Left kidney (tissue), 8 donors: ENCODE measurements at places on chromosomes 2 and 18. TPM values are rescaled to one million over a fixed set of nuclear protein-coding genes. Genes with fewer than 3 reads are reported as not detected.

- no peak for DNase-seq
These were observed 25.9 kb downstream of the CD8A start for GRCh38 chr2:86764661-86765309.

DNA sequence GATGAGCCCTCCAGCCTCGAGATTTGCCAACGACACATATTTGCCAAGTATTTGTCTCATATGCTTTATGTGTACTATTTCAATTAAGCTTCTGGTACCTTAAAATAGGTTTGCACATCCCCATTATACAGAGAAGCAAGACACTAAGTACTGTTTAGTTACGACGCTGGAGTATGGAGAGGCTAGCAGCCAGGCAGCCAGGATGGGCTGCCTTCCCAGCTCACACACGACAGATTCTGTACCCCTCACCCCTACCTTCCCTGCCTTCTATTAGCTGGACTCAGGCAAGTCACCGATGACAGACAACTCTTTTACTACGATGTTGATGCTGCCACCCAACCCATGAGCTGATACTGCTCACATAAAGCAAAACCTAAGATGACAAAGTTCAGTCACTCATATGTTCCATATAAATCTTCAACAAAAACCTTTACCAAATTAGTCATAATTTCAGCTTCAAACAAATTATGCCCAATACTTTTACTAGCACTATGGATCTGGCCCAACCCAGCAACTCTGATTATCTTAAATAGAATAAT lies 17.0 kb downstream of the PDIA6 start:
- no peak for DNase-seq

DNA sequence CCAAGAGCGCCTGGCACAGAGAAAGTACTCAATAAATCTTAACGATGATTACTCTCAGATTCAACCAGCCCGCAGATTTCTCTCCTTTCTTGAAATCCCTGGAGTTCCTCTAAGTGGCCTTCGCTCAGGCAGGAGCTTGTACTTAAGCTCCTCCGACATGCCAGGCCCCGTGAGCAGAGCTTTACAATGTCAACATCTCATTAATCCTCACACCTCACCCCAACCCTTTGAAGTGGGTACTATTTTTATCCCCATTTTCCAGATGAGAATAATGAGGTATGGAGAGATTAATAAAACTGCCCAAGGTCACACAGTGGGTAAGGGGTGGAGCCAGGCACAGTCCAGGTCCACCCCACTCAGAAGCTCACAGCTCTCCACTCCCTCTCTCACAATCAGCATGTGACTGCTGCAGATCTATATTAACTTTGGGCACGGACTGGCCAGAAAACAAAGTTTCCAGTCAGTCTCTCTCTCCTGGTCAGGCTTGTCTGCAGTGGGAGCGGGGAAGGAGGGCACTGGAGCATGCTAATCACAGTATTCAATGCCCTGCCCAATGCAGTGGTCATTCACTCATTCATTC lies 18.0 kb downstream of the DNMT3A start:
- no peak for DNase-seq

The NPPC gene
- polyA plus RNA-seq = 0.18 TPM

The KRTCAP3 gene
- polyA plus RNA-seq = 10.7 TPM

DNA sequence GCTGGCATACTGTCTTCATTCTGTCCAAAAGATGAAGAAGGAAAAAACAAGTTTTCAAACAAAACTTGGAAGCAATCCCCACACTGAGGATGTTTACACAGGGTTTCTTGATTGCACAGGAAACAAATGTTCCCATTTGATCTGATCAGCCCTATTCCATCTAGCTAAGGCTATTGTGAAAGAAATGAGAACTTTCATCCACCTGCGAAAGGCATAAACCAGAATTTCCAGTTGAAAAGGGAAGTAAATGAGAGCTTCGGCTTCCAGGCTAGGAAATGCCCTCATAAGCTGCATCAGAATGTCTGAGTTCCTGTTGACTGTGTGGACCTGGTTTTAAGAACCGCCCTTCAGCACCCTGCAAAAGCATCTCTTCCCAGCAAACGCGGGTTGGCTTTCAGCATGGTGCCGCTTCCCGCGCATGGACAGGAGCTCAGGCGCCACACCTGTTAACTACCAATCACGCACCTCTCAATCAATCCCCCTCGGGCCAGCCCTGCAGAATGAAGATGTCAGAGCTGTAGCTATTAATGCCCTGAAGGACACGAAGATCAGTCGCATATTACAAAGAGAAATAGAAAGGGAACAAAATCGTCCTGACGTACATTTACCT lies 850.4 kb downstream of the GALR1 start:
- no peak for DNase-seq

GRCh38 chr18:61736133-61736532 lies 156.7 kb downstream of the RNF152 start:
- no peak for DNase-seq

The SMARCAL1 gene
- polyA plus RNA-seq = 30.3 TPM

- no peak for DNase-seq
These were observed 29.0 kb downstream of the RPL37A start for GRCh38 chr2:216527600-216527999.

DNA sequence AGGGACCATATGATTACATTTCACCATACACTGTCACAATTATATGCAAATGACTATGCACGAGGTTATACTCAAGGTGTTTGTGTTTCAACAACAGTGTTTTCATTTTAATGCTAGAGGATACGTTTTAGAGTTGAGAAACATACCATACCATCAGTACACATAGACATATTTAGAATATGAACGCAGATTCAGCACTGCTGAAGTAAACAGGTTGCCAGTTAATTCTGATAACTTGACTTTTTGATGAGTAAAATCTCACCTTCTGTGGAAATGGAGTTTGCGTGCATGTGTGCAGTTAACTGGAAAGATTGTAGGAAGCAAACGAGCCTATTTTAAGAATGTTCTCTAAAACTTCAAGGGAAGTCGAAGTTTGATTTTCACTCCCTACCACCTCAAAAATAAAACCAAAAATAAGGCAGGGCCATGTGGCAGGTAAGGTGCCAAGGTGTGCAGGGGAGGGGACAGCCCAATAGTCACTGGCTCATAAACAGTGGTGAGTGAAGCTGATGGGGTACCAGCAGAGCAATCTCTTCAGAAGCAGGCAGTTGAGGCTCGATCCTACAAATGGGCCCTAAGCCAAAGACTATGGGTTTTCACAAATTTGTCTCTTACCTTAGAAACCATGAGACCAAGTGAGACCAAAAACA lies 213.1 kb downstream of the IKZF2 start:
- no peak for DNase-seq

GRCh38 chr2:154914561-154914960 lies 216.1 kb downstream of the KCNJ3 start:
- no peak for DNase-seq

The LHCGR gene
- 0.37 TPM for polyA plus RNA-seq

DNA sequence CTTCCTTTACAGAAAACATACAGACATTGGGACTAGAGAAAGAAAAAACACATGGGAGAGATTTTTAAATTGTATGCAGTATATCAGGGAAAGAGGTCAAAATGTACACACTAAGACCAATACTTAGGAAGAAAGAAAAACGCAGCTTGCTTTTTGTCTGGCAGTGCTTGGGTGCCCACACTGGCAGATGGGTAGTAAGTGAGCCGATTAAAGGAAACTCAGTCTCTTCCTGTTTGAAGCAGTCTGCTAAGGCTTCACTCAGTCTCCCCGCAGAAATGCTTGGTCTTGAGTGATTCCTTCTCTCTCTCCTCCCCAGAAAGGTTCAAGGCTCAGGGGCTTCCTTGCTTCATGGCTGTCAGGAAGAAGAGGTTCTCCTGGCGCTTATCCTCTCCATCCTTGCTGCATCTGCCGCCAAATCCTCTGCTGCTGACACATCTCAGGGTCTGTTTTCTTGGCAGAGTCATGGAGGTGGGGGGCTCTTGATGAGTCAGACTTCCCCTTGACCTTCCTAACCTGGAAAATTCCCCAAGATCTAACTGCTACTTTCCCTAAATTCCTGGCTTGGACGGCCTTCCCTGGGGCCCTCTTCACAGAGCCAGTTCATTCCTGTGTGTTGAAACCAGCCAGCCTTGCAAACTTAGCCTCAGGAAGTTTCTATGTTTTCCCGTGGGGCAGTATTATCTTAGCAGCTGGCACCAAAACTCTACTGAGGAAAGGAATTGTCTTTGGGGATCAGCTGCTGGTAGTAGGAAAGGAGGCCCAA lies 10.5 kb upstream of the TMSB10 start:
- no peak for DNase-seq

- DNase-seq = no peak
These were observed 74.3 kb upstream of the NPAS2 start for GRCh38 chr2:100745604-100746003.

The GPR75 gene
- 5.0 TPM for polyA plus RNA-seq

- DNase-seq = no peak
These were observed 39.3 kb downstream of the TFPI start for GRCh38 chr2:187514930-187515329.

The SYT4 gene
- 0.38 TPM for polyA plus RNA-seq

The MSTN gene
- polyA plus RNA-seq = 2.9 TPM

The RAX gene
- polyA plus RNA-seq = not detected

The PROM2 gene
- polyA plus RNA-seq = 39.1 TPM
